Daoy (cell line): ENCODE measurements at places on chromosomes 7 and 10. TPM values are rescaled to one million over a fixed set of nuclear protein-coding genes. Genes with fewer than 3 reads are reported as not detected.

DNA sequence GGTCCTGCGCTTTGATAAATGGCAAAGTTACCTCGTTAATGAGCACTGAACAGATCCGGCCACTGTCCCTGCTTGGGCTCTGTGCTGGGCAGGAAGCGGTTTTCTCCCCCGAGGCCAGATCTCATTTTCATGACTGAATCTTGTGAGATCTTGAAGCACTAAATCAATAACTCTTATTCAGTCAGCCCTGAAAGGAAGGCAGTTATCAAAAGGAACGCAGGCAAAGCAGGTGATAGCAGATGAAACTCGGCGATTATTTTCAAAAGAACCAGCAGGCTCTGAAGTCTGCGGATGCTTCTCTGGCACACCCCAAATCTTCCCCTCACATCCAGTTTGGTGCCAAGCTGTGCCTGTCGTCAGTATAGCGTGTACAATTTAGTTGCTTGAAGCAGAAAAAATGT, 228.7 kb downstream of the BAMBI start:
- no peak for DNase-seq

- peak; percentile 94 for DNase-seq
Observed at GRCh38 chr10:3825244-3825643, 40.2 kb upstream of the KLF6 start.

DNA sequence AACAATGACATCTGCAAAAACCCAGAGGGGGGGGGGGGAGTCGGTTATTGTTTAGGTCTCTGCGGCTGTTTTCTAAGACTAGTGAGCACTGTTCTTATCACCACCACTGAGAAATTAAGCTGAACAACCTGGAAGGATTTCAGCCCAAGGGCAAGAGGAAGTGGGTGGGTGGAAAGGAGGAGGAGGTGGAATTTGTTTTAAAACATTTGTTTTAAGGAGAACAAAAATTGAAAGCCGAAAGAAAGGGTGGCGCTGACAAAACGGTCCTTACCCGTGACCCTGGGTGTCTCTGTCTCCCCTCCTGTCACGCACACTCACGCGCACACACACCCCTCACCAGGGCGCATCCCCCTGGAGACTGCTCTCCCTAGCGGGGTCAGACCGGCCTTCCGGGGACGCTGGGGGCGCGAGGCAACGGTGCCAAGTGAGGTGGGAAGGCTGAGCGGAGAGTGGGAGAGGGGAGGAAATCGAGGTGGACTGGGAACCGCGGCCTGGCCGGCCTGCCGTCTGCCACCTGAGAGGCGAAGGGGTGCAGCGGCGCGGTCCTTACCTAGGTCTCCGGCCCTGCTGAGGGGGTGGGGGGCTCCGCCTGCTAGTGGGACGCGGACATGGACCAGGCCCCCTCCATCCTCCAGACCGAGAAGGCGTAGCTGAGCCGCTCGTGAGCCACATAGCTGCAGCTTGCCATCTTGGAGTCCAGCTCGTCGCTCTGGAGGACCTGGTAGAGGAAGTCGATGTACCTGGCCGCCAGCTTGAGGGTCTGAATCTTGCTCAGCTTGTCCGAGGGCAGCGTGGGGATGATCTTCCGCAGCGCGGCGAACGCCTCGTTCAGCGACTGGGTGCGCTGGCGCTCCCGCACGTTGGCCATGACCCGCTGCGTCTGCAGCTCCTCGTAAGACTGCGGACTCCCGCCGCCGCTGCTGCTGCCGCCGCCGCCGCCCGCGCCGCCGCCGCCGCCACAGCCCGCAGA, 1.0 kb downstream of the TWIST1 start:
- peak; percentile 73 for DNase-seq

GRCh38 chr10:93461807-93462178, 20.3 kb downstream of the MYOF start:
- peak; percentile 75 for DNase-seq

Gene AKR1C8
- total RNA-seq: not detected in 2 replicates

DNA sequence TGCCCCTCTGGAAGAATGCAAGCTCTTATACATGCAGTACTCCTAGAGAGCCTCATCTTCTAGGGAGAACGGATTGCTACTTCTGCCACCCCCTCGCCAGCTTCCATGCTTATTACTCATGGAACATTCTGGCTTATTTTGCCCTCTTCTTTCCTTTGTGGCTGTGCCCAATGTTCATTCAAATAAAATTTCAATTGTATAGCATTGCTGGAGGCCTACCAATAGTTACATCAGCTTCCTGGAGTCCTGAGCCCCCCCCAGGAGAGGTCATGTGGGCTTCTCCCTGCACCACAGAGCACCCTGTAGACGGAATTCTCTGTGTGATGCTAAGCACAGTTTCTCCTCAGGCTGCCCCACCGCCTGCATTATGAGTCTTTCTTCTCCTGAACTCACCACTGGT, 1094.0 kb downstream of the KCNMA1 start:
- DNase-seq: peak; percentile 18

Gene GPR15LG
- total RNA-seq: not detected in 2 replicates

- DNase-seq: no peak
Observed at GRCh38 chr10:28111712-28112111, 112.8 kb upstream of the ODAD2 start.

DNA sequence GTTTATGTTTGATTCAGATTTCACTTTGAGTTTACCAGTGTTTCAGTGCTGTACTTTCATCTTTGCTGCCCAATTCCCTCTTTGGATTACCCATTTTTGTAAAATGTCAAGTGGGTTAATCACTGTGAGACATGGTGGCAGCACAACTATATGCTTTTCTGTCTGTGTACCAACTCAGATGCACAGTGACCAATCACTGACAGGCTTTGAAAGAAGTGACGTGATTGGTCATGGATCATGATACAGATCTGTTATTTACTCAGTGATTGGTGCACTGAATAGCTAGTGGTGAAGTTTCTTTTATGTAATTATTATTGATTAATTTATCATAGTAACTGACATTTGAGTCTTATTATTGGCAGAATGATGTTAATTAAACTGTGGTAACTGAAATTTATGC, 126.9 kb downstream of the SDK1 start:
- no peak for DNase-seq

Gene ERCC6
- 5.4 and 14.3 TPM in 2 replicates for total RNA-seq

DNA sequence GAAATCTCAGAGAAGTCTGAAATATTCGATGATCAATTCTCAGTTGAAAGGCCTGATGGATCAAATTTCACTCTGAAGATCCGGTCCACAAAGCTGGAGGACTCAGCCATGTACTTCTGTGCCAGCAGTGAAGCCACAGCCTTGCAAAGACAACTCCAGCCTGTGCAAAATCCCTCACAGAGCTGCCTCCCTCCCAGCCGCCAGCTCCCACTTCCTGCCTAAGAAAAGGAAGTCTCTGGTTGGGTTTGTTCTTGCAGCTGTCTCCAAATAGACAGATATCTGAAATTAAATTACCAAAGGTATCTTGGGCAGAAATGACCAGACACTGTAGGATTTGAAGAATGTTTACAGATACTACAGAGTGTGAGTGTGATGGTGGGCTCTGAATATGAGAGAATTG, 43.4 kb upstream of the PRSS58 start:
- no peak for DNase-seq

GRCh38 chr7:47484923-47485639, 96.8 kb downstream of the TNS3 start:
- DNase-seq: no peak

DNA sequence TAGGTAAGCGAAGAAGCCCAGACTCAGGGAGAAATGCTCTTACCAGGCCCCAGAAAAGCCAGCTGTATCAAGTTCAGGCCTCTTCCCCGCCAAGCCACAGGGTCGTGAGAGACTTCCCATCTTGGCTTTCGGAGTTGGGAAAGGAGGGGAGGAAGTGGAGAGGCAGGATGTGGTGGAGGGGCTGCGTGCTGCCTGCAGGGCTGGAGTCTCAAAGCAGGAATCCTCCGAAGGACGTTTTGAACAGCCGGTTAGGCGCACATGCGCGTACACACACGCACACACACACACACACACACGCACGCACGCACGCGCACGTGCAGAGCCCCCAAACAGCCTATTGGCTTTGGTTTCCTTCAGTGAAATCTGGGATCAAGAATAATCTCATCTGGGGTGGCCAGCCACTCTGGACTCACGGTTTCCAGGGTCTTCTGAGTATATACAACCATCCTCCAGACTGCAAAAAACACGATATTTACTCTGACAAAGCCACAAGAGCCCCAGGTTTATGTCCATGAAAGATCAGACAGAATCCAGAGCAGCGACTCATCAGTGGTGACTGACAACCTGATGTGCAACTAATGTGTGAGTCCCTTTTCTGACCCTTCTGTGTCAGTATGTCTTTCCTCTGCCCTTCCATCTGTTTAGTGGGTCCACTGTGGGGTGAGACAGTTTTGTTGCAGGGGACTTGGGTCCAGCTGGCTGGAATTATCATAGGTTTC, 115.0 kb upstream of the ZNF438 start:
- peak; percentile 72 for DNase-seq

DNA sequence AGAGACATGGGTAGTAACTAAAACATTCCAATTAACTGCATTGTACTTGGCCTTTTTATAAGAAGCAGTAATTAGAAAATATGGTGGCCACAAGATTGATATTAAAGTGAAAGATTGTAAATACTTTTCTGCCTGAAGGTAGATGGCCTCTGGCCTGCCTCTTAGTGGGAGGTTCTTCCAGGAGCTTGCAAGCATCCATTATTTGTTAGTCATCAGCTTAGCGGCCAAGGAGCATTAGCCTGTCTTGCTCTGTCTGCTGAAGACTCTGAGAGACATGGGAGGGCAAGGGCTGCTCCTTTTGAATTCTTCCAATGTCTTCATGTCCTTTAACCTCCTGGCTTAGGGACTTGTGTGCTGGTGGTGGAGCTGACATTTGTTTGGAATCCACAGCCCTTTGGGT, 80.4 kb downstream of the TCF7L2 start:
- no peak for DNase-seq

GRCh38 chr7:112226701-112227276, 20.3 kb downstream of the ZNF277 start:
- DNase-seq: no peak

- DNase-seq: no peak
Observed at GRCh38 chr7:115066050-115066449, 144.2 kb downstream of the MDFIC start.

Gene NUTM2B
- total RNA-seq: 0.11 TPM in 1 of 2 replicates, not detected in the other

DNA sequence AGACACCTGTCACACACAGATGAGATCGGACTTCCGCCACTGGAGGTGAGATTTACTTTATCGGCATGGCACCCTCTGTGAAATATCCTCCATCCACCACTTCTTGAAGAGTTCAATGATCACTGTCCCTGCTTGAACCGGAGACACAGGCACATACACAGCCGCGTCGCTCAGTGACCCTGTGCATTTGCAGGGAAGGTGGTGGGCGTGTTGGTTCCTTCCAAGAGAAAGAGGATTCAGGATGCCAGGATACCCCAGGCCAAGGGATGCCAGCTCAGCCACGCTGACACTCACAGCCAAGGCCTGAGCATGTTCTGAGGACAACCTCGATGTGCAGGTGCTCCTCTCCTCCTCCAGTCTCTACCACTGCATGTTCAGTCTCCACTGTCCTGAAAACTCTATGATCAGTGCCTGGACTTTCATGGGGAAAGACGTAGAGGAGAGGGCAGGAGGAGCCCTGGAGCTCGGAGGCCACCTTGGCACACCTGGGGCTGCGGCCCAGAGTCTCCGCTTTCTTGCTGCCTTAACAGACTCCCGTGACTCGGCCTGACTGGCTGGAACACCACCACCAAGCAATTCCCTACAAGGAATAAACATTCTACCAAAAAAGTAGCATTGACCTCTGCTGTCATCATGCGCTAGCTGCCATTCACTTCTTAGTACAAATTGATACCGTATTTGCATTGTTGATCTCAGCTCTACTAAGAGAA, 115.2 kb downstream of the TCERG1L start:
- DNase-seq: no peak

Gene SH2D4B
- 0.06 TPM in 1 of 2 replicates, not detected in the other for total RNA-seq

Gene IFIT3
- total RNA-seq: 28.3 and 31.5 TPM in 2 replicates

DNA sequence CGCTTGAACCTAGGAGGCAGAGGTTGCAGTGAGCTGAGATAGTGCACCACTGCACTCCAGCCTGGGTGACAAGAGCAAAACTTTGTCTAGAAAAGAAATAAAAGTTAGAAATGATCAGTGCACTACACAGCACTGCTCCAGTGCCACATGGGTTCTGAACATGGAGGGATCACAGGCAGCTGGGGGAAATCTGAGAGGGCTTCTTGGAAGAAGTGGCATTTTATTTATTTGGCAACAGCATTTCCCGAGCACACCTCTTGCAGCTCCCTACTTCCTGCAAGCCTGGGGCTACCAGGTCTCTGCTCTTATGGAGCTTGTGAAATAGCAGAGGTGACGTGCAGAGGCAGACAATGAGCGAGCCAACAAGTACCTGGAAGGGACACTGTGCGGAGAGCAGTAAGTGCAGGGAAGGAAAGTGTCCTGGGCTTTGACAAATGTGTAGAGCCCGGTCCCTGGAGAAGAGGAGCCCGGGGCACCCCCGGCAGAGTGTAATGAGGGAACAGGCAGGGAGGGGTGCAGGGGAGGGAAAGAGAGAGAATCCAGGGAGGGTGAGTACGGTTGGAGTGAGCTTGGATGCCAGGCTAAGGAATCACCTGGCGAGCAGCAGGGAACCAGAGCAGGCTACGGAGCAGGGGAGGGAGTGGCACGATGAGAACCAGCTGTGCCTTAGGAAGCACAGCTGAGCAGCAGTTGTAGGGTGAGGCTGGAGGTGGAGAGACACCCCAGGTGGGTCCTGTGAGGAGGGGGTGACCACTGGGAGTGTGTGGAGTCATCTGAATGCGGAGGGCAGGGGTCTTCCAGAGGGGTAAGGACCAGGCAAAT, 104.6 kb upstream of the CTBP2 start:
- DNase-seq: no peak

Gene SFXN4
- 14.1 and 27.9 TPM in 2 replicates for total RNA-seq

GRCh38 chr7:24318326-24318725, 34.3 kb downstream of the NPY start:
- peak; percentile 29 for DNase-seq

DNA sequence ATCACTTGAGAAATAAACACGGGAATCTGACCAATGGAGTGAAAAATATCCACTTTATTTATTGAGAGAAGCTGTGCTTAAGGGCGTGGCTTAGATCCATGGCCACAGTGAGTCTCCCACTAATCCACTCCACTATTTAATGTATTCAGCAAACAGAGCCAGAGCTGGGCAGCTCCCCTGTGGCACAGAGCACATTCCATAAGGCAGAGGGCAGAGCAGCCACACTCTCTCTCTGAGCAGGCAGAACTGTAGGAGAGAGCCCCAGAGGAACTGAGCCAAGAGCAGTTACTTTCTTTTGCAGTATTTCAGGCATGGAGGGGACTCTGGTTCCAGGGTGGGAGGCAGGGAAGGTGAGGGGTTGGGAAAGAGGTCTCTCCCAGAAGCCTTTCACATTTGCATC, 106.0 kb downstream of the GALNT17 start:
- no peak for DNase-seq

GRCh38 chr10:88386821-88387773, 196.0 kb downstream of the RNLS start:
- peak; percentile 1 for DNase-seq

DNA sequence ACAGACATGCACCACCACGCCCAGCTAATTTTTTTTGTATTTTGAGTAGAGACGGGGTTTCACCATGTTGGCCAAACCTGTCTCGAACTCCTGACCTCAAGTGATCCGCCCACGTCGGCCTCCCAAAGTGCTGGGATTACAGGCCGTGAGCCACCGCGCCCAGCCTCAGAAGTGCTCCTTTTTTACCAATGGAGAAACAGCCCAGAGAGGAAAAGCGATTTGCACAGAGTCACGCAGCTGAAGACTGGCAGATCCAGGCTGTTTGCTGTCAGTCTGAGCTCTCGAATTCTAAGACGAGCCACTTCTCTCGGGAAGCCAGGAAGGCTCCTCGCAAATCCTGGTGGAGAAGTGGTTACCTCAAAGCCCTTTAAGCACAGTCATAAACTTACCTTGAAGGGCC, 57.4 kb upstream of the SDK1 start:
- peak; percentile 10 for DNase-seq

GRCh38 chr7:82715344-82715743, 271.8 kb upstream of the CACNA2D1 start:
- DNase-seq: no peak

GRCh38 chr7:151146761-151147160, 20.7 kb downstream of the GBX1 start:
- no peak for DNase-seq
